ENCODE measurements at places on chromosomes 11 and 22. TPM values are rescaled to one million over a fixed set of nuclear protein-coding genes. Genes with fewer than 3 reads are reported as not detected.
A peak's percentile ranks its signal among the peaks of the same experiment; 100 is the strongest.

DNA sequence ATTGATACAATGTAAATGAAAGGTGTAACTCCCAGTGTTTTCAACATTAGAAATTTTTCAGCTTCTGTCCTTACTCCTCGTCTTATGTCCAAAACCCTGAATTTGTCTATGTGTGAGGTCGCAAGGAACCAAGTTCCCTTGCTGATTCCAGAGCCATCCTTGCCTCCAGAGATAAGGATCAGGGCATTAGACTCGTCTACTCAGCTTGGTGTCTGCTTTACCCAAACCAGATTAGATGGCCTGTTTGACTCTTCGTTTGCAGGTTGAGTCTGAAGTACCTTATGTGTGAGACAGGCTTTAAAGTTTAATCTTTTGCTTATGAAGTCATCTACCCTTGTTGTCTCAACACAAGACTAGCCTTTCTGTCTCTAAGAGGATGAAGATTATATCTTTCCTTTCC, 55.6 kb downstream of the SPECC1L start:
- H3K27ac ChIP-seq: no peak overlapping the region
- DNase-seq: no peak
- H3K4me3 ChIP-seq: no peak overlapping the region
- no peaks in the 10 kb centered on the region for H3K27me3 ChIP-seq
- H3K4me1 ChIP-seq: peaks cover 29% of the 10 kb centered on the region

DNA sequence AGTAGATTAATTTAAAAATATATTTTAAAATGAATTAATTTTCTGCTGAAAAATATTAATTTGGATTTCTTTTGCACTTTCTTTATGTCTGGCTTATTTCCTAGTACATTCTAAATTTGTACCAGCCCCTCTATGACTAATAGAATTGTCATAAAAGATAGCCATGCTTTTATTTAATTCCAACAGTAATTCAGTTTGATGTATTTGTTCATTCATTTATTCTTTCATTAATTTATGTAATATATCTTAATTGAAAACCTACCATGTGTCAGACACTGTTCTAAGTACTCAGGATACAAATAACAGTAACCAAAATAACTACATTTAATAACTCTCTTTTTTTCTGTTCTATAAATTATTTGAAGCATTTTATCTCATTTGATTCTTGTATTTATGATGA, 264.0 kb upstream of the CCDC179 start:
- H3K4me1 ChIP-seq: no peaks in the 10 kb centered on the region
- H3K27ac ChIP-seq: no peak overlapping the region
- H3K27me3 ChIP-seq: no peaks in the 10 kb centered on the region
- DNase-seq: no peak

- peaks cover 10% of the 10 kb centered on the region for H3K4me1 ChIP-seq
- H3K27ac ChIP-seq: peak overlapping the region; percentile 71
- peak overlapping the region; percentile 52 for H3K4me3 ChIP-seq
These were observed 486 bp downstream of the CLMP start for GRCh38 chr11:123194337-123195187.

- peaks cover 49% of the 10 kb centered on the region for H3K4me1 ChIP-seq
- no peaks in the 10 kb centered on the region for H3K27me3 ChIP-seq
- no peak for DNase-seq
- no peak overlapping the region for H3K4me3 ChIP-seq
- H3K36me3 ChIP-seq: no peaks in the 10 kb centered on the region
These were observed 7.4 kb downstream of the ARHGEF17 start for GRCh38 chr11:73315293-73316020.

GRCh38 chr11:8332196-8332595, 68.5 kb upstream of the LMO1 start:
- no peak for DNase-seq
- H3K36me3 ChIP-seq: no peaks in the 10 kb centered on the region
- peaks cover 15% of the 10 kb centered on the region for H3K4me1 ChIP-seq
- no peak overlapping the region for H3K4me3 ChIP-seq
- H3K27ac ChIP-seq: no peak overlapping the region
- peaks cover 3% of the 10 kb centered on the region for H3K27me3 ChIP-seq

DNA sequence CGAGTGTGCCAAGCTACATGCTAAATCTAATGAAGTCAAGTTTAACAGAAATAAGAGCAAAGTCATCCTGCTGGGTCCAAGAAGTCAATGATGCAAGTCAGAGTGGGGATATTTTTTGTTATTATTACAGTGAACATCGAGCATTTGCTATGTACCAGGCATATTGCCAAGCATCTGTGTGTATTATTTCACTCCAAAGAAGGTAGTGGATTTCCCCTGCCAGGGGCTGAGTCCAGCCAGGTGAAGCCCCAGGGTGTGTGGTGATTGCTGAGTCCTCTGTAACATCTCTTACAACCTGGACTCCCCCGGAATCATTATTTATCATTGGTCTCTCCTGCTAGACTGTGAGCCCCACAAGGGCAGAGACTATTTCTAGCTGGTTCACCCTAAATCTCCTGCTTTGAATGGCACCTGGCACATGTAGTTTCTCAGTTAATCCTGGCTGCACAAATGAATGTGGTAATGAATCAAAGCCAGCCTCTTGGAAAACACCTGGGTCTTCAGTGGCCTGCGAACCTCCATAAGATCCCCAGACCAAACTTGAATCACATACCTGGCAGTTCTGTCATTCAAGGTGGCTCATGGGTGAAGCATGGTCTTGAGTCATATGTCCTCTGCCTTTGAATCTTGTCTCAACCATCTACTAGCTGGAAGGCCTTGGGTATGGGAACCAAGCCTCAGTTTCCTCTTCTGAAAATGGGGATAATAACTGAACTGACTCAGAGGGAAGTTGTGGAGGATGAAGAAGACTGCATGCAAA, 549.2 kb downstream of the MIAT start:
- no peaks in the 10 kb centered on the region for H3K36me3 ChIP-seq
- peaks cover 5% of the 10 kb centered on the region for H3K4me1 ChIP-seq
- DNase-seq: no peak
- peaks cover 27% of the 10 kb centered on the region for H3K27me3 ChIP-seq
- H3K27ac ChIP-seq: no peak overlapping the region

The SLC6A5 gene
- not detected for total RNA-seq

Data from heart right ventricle (tissue), 16 donors.